ENCODE measurements at places on chromosomes 2 and 18. TPM values are rescaled to one million over a fixed set of nuclear protein-coding genes. Genes with fewer than 3 reads are reported as not detected.

The RTN4 gene
- total RNA-seq: 43.5 TPM

The EIF2B4 gene
- total RNA-seq: 40.9 TPM

The TOGARAM2 gene
- 43.9 TPM for total RNA-seq

The FAM237A gene
- total RNA-seq: 2.0 TPM

The LRATD1 gene
- 1.7 TPM for total RNA-seq

- no peak for DNase-seq
Measured at GRCh38 chr18:55374741-55375140, 213.3 kb downstream of the TCF4 start.

- DNase-seq: no peak
Measured at GRCh38 chr2:194105358-194105757, 1551.7 kb upstream of the SLC39A10 start.

Measured in left ventricle myocardium superior (tissue), 1 donor.